ENCODE measurements at places on chromosomes 7 and 10. TPM values are rescaled to one million over a fixed set of nuclear protein-coding genes. Genes with fewer than 3 reads are reported as not detected.
A peak's percentile ranks its signal among the peaks of the same experiment; 100 is the strongest.

GRCh38 chr7:31307972-31308371 is 32.6 kb downstream of the NEUROD6 start:
- no peaks in the 10 kb centered on the region for H3K36me3 ChIP-seq
- H3K4me3 ChIP-seq, result no peak overlapping the region
- no peaks in the 10 kb centered on the region for H3K27me3 ChIP-seq

DNA sequence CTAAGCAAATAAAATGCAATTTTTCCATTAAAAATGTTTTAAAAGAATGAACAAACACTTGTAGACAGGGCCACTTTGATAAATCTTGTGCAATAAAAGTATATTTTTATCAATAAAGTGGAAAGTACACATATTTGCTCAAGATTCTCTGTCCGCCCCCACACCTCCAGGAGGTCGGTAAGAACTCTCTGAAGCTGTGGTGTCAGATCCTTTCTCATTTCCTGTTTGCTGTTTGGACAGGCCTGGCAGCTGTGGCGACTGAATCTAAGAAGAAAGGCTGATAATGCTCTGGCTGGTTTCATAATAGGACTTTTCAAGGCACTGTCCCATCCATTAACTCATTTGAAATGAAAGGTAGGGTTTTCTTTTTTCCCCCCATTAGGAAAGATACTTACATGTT is 15.3 kb upstream of the ASB4 start:
- DNase-seq, result peak; percentile 31
- H3K36me3 ChIP-seq, result no peaks in the 10 kb centered on the region
- H3K4me3 ChIP-seq, result no peak overlapping the region
- H3K4me1 ChIP-seq, result peaks cover 7% of the 10 kb centered on the region
- H3K27me3 ChIP-seq, result no peaks in the 10 kb centered on the region
- H3K27ac ChIP-seq, result no peak overlapping the region

- H3K4me1 ChIP-seq, result peaks cover under 1% of the 10 kb centered on the region
- no peaks in the 10 kb centered on the region for H3K27me3 ChIP-seq
- peak; percentile 78 for DNase-seq
- no peaks in the 10 kb centered on the region for H3K36me3 ChIP-seq
Observed at GRCh38 chr10:98262571-98262970, 5.4 kb downstream of the LOXL4 start.

CYP2E1 gene
- polyA plus RNA-seq, result 4.0 TPM

ZMIZ2 gene
- polyA plus RNA-seq, result 96.3 TPM

GRCh38 chr7:137953665-137954470 is 48.0 kb downstream of the CREB3L2 start:
- H3K4me3 ChIP-seq, result no peak overlapping the region
- H3K27me3 ChIP-seq, result no peaks in the 10 kb centered on the region
- H3K36me3 ChIP-seq, result no peaks in the 10 kb centered on the region
- no peak for DNase-seq

DNA sequence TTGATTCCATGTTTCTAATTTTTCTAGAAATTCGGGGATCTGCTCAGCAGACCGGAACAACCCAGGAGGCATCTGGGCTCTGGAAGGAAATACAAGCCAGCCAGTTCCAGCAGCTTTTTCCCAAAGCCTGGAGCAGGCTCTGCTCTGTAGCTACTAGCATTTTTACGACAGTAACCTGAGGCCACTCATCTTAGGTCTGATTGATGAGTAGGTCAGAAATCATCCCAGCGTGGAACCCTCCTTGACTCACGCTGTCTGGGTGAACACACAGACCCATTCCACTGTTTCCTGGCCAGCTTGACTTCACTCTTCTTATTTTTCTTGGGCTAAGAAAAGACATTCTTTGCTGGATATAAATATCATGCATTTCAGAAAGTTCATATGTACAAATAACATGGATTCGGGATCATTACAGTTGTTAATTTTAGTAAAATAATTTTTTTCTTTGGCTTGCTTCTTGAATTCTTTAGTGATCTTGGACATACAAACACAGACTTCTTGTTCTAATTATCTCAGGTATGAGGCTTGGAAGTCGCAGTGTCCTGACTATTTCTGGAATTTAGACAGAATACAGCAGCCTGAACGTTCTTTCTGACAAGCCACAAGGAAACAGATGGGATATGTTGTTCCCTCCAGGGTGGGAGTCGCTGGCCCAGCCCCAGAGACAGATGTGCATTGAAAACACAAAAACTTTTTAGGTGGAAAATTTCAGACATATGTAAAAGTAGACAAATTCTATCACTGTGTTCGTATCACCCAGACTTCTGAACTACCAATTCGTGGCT is 54.6 kb upstream of the PITRM1 start:
- no peak for DNase-seq
- H3K4me3 ChIP-seq, result no peak overlapping the region
- no peaks in the 10 kb centered on the region for H3K4me1 ChIP-seq
- H3K36me3 ChIP-seq, result no peaks in the 10 kb centered on the region
- H3K27me3 ChIP-seq, result no peaks in the 10 kb centered on the region

GIMAP1 gene
- 4.7 TPM for polyA plus RNA-seq

DNA sequence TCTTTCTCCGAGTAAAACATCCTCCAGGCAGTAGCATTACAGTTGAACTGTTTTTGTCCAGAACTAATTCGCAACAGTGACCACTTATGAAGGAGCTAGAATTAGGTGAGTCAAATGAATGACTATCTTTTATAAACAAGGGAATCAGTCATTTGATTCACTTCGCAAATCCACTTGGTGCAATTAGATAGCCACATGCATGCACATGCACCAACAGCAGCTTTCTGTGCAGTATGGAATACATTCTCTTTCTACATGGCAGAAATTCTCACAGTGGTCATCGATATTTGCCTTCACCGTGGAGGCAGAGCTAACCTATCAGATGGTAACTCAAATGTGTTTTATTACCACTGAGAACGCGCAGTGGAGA is 118.8 kb downstream of the CDK6 start:
- H3K4me1 ChIP-seq, result peaks cover 51% of the 10 kb centered on the region
- no peak for DNase-seq

CHST3 gene
- 30.2 TPM for polyA plus RNA-seq

KAZALD1 gene
- 0.55 TPM for polyA plus RNA-seq

INSYN2A gene
- polyA plus RNA-seq, result 0.07 TPM

- H3K27me3 ChIP-seq, result no peaks in the 10 kb centered on the region
- no peak overlapping the region for H3K4me3 ChIP-seq
- no peak overlapping the region for H3K27ac ChIP-seq
- no peaks in the 10 kb centered on the region for H3K36me3 ChIP-seq
- no peaks in the 10 kb centered on the region for H3K4me1 ChIP-seq
Observed at GRCh38 chr10:49647554-49647953, 31.9 kb upstream of the C10orf53 start.

DNA sequence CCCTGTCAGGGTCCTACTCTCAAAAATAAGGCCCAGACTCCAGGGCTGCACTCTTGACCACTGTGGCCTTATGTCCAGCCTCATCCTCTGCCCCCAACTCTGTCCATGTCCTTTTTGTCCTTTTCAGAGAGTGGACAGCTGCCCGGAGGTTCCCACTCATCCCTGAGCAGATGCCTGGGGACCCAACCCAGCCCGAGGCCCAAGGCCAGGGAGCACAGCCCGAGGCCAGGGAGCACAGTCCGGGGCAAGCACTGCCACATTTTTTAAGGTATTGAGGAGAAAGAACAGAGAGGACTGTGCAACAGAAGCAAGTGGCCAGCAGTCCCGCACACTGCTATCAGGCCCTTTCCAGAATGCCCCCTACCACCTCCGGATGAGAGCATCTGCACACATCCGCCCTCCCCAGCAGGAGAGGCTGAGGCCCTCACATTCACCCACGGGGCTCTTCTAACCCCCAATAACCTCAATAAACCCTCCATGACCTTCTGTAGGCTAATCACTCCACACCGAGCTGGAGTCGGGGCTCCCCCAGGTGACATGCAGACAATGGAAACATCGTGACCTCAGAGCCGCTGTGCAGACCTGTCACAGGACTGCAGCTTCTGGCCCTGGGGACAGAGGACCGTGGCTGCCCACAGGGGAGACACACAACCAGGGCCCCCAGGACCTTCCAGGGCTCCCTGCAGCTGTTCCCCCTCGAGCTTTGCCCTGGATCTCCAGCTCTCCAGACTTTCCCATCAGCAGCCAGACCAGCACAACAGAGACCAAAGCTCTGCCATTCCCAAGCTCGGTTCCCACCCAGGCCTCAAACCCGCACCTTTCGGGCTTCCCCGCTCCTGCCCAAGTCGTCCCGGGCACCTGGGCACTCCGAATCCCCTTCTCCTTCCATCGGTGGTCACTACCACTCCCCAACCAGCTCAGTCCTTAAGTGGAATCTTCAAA is 51.4 kb downstream of the CAMK2B start:
- no peak overlapping the region for H3K4me3 ChIP-seq
- H3K4me1 ChIP-seq, result no peaks in the 10 kb centered on the region
- H3K27me3 ChIP-seq, result no peaks in the 10 kb centered on the region
- no peak overlapping the region for H3K27ac ChIP-seq
- no peak for DNase-seq
- no peaks in the 10 kb centered on the region for H3K36me3 ChIP-seq

IGF2BP3 gene
- 0.03 TPM for polyA plus RNA-seq

EBLN1 gene
- not detected for polyA plus RNA-seq

GRCh38 chr7:157930926-157931466 is 594.2 kb downstream of the DNAJB6 start:
- H3K4me3 ChIP-seq, result no peak overlapping the region
- no peaks in the 10 kb centered on the region for H3K36me3 ChIP-seq

BAMBI gene
- 41.6 TPM for polyA plus RNA-seq

DNA sequence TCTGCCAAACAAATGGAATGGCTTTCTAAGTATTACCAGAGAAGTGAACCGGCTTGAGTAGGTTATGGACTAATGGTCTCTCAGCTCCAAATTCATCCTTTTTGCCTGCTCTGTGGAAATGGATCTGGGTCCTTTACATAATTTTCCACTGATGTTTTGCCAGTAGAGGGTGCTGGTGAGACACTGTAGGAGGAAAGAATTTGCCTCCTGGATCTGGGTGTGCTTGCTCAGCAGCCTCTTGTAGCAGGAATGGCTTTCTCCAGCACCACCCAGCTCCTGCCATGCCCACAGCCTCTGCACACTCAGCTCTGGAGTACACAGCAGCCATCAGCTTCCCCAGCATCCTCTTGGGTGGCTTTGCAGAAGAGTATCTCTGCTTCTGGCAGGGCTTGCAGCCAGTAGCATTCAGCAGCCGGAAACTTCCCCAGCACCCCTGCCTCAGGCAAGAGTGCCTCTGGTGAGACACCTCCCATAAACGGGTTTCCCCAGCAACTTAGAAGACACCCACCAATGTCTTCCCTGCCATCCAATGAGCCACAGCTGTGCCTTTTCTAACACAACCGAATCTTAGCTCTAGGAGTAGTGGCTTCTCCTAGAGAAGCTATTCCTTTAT is 235.0 kb upstream of the PLPP4 start:
- no peaks in the 10 kb centered on the region for H3K27me3 ChIP-seq
- no peaks in the 10 kb centered on the region for H3K4me1 ChIP-seq

GRCh38 chr10:53839440-53840039 is 961.5 kb downstream of the PCDH15 start:
- H3K4me1 ChIP-seq, result no peaks in the 10 kb centered on the region
- no peak overlapping the region for H3K4me3 ChIP-seq
- no peak overlapping the region for H3K27ac ChIP-seq
- no peaks in the 10 kb centered on the region for H3K27me3 ChIP-seq
- no peak for DNase-seq

GRCh38 chr10:129396021-129396722 is 70.9 kb upstream of the MGMT start:
- no peak overlapping the region for H3K27ac ChIP-seq
- H3K36me3 ChIP-seq, result no peaks in the 10 kb centered on the region
- H3K4me1 ChIP-seq, result no peaks in the 10 kb centered on the region
- H3K27me3 ChIP-seq, result peaks cover 10% of the 10 kb centered on the region

GRCh38 chr7:73820013-73820412 is 10.8 kb upstream of the CLDN4 start:
- H3K27ac ChIP-seq, result no peak overlapping the region
- H3K36me3 ChIP-seq, result no peaks in the 10 kb centered on the region
- no peak overlapping the region for H3K4me3 ChIP-seq
- no peaks in the 10 kb centered on the region for H3K4me1 ChIP-seq
- no peak for DNase-seq

GRCh38 chr7:117780832-117781231 is 92.4 kb downstream of the CTTNBP2 start:
- no peaks in the 10 kb centered on the region for H3K4me1 ChIP-seq
- no peaks in the 10 kb centered on the region for H3K36me3 ChIP-seq
- H3K4me3 ChIP-seq, result no peak overlapping the region
- no peak overlapping the region for H3K27ac ChIP-seq

- H3K4me1 ChIP-seq, result no peaks in the 10 kb centered on the region
- H3K27me3 ChIP-seq, result no peaks in the 10 kb centered on the region
- no peaks in the 10 kb centered on the region for H3K36me3 ChIP-seq
- H3K4me3 ChIP-seq, result no peak overlapping the region
Observed at GRCh38 chr7:84614821-84615501, 420.4 kb upstream of the SEMA3A start.

DNA sequence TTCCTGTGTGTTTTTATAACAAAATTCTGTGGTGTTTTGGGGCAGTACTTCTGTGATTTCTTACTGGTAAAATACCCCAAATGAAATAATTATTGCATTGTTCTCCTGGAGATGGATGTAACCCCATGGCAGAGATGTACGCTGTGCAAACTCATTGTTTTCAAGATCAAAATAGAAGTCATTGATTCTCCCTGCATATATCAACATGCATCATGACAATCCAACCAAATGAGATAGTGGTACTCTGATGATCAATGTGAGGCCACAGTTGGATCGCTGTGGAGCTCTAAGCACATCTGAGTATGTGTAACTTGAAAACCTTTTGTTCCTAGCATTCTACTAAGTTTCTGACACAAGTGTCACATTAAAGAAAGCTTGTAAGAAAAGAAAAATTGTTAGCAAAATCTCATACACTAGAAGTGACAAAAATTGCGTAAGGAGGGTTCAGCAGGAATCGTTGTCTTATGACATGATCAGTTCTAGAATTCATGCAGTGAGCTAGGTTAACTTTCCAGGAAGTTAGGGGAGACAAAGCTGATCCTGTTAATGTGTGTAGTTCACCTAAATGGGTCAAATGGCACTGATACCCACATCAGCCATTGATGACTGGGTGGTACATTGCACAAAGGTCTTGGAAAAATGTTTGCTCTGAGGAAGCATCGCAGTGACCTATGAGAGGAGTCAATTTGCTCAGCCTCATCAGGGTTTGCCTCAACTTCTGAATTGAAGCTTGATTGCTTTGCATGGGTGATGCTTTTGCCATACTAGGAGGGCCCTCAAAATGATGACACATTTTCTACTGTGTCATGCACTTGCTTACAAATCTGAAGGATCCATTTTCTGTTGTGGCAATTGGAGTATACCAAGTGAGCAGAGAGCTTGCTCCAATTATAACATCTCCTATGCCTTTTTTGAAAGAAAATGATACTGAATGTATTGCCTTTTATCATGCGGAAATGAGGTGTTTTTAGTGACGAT is 145.1 kb downstream of the PLXDC2 start:
- H3K27ac ChIP-seq, result no peak overlapping the region
- H3K4me3 ChIP-seq, result no peak overlapping the region
- DNase-seq, result no peak
- no peaks in the 10 kb centered on the region for H3K27me3 ChIP-seq
- H3K4me1 ChIP-seq, result peaks cover 26% of the 10 kb centered on the region

HYAL4 gene
- polyA plus RNA-seq, result not detected

ZNF655 gene
- 37.6 TPM for polyA plus RNA-seq

- H3K4me1 ChIP-seq, result no peaks in the 10 kb centered on the region
- H3K27ac ChIP-seq, result no peak overlapping the region
- H3K4me3 ChIP-seq, result no peak overlapping the region
- DNase-seq, result no peak
- peaks cover 25% of the 10 kb centered on the region for H3K27me3 ChIP-seq
- H3K36me3 ChIP-seq, result no peaks in the 10 kb centered on the region
Observed at GRCh38 chr10:129953119-129954051, 10.7 kb downstream of the EBF3 start.

VAX1 gene
- not detected for polyA plus RNA-seq

MMD2 gene
- polyA plus RNA-seq, result 0.03 TPM
